ENCODE measurements at places on chromosomes 3 and 15.

DNA sequence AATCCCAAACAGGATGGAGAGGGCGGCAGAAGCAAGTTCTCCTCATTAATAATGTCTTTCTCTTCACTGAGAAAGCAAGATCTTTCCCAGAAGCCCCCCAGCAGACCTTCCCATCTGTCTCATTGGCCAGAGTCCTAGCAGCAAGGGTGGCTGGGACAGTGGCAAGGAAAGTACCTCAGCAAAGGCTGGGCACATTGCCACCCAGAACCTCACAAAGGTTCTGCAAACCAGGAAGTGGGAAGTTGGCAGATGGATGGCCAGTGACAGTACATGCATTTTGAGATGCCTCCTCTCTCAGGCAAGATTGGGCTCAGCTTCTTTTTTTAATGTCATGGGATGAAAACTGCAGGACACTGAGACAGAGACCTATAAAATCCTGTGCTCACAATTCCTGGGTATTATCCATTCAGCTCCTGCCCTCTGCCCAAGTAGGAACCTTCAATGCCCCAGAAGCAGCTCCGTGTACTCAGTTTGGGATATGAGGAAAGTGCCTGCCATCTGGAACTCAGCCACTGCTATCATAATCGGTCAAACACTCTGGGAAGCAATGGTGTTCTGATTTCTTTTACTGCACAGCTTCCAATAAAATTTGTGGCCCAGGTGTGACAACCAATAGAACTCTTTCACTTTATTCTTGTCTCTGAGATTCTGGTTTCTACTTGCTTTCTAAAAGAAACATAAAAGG lies 25.5 kb downstream of the DPH3 start:
- no peak for DNase-seq

- no peak for DNase-seq
These were observed 8.8 kb upstream of the LCTL start for GRCh38 chr15:66574596-66574950.

DNA sequence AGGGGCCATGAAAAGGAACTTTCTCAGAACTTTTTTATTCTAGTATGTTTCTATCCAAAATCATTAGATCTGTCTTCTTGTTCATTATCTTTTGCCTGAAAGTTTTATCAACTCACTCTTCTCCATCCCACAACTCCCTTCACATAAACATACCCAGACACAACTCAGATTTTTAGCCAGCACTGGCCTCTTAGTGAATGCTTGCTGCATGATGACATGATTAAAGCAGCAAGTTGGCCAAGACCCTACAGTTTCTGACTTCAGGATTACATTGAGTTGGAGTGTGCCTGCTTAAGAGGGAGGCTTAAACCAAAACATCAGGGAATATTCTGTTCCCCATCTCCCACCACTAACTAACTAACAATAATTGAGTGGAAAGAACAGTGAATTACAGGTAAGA lies 38.1 kb downstream of the PLSCR2 start:
- DNase-seq: peak; percentile 72

GRCh38 chr3:167739190-167739810 lies 3.8 kb downstream of the SERPINI1 start:
- no peak for DNase-seq

- DNase-seq: no peak
These were observed 23.2 kb downstream of the ATXN7 start for GRCh38 chr3:63886858-63887257.

GRCh38 chr3:76349715-76350480 lies 564.5 kb upstream of the ZNF717 start:
- no peak for DNase-seq

DNA sequence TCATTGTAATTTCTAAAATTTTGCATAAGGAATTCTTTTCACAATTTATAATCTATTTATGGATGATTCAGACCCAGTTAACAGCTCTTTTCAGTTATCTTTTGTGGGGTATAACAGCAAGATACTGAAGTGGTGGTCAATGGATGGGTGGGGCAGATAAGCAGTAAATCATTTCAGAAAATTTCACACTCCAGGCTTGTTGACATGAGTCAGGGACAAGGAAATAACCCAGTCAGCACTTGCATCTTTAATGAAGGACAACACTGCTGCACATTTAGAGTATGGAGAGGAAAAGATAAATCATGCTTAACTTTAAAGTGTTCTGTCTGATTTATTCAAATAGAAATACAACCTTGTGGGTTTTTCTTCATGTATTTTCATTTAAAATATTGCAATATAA lies 181.6 kb downstream of the ROBO1 start:
- no peak for DNase-seq

GRCh38 chr3:84893211-84893610 lies 65.6 kb upstream of the CADM2 start:
- no peak for DNase-seq

GRCh38 chr15:52481915-52482314 lies 46.8 kb downstream of the MYO5A start:
- peak; percentile 84 for DNase-seq

DNA sequence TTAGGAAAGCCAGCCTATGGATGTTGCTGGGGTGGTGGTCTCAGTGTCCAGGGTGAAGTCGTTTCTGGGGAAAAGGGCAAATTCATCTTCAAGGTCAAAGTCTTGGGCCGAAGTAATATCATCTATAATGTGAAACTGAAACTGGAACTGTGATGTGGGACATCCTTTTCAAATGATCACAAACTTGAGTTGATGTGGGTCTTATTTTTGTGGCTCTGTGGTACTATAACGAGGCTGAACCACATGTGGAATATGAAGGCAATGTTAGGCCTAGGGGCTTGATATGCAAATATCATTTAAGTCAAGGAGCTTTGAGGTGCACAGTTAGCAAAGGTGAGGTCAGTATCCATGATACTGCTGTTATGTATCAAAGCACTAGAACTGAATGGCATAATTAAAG lies 1.5 kb upstream of the CD200R1L start:
- DNase-seq: no peak

GRCh38 chr3:1495466-1495865 lies 402.6 kb downstream of the CNTN6 start:
- DNase-seq: no peak

- no peak for DNase-seq
These were observed 35.6 kb upstream of the SLC6A1 start for GRCh38 chr3:10956986-10957385.

GRCh38 chr3:116512931-116513330 lies 67.6 kb upstream of the LSAMP start:
- DNase-seq: no peak

GRCh38 chr3:24323272-24323671 lies 171.4 kb downstream of the THRB start:
- DNase-seq: no peak

GRCh38 chr3:179451265-179452175 lies at the start of gene GNB4:
Gene GNB4, minus strand, starts transcription at chr3:179451470. Its CDS starts 25,270 bp downstream, at chr3:179426200.
- peak; percentile 82 for DNase-seq

DNA sequence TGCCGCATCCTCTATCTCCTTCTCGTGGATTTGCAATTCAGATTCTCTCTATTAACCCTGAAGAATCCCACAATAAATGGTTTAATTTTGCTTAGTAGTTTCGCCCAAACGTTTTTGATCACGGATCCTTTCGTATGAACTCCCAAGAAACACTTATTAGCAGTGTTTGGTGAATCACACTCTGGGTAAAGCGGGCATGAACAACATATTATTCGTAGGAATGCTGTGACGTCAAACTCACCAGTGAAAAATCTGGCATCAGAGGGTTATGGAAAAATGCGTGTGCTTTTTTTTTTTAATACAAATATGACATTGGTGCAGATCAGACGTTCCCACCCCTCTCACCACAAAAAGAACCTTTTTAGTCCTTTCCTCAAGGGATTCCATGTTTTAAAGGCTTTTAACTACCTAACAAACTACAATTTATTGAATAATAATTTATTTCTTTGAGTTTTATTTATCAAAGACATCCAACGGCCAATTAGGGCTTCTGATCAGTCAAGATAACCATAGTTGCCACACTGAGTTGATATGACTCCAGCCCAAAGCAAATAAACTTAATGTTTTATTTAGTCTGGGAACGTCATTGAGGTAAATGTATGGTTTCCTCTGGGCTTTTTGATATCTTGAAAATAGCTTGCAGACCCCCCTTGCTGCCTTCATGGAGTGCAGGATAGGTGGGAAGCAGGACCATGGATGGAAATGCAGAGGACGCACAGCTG lies 45.5 kb upstream of the CGNL1 start:
- peak; percentile 58 for DNase-seq

GRCh38 chr15:84736375-84736774 lies 12.0 kb upstream of the ZNF592 start:
- DNase-seq: no peak

DNA sequence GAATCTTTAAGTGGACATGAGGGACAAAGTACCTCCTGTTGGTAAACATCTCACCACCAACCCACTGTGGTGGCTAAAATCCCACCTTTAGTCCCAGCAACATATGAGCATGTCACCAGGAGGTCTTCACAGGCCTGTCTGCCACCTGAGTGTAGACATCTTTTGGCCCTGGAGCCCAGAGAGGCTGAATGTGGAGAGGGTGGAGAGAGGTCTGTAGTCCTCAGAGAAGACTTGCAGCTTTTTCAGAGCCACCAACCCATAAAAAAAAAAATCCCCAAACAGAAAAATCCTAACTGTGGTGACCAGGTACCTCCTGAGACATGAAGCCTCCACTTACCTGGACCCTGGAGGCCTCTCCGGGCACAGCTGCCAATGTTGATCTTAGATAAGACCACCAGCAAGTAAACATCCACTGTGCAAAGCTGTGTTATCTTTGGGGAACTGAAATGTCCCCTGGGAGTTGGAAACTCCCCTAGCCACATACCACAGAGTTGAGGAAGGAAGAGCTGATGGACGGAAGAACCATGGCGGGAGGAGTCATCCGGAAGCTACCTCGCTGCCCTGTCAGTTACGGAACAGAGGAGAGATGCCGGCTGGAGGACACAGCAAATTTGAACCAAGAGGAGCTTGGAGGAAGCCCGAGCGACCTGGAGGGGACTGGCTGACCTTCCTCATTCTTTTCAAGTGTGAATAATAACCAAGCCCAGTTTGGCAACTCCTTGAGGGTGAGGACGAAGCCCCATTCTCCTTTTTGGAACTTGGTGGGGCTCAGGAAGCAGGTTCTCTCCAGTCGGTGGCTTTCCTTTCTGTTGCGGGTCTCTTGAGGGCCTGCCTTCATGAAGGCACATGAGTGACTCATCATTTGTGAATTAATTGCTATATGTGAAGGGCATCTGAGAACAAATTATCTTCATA lies at the start of gene GHRL:
Gene GHRL, minus strand, starts transcription at position 443 of the 915 bp plus-strand sequence. CDS start 2,767 bp downstream, outside the sequence.
- DNase-seq: no peak

DNA sequence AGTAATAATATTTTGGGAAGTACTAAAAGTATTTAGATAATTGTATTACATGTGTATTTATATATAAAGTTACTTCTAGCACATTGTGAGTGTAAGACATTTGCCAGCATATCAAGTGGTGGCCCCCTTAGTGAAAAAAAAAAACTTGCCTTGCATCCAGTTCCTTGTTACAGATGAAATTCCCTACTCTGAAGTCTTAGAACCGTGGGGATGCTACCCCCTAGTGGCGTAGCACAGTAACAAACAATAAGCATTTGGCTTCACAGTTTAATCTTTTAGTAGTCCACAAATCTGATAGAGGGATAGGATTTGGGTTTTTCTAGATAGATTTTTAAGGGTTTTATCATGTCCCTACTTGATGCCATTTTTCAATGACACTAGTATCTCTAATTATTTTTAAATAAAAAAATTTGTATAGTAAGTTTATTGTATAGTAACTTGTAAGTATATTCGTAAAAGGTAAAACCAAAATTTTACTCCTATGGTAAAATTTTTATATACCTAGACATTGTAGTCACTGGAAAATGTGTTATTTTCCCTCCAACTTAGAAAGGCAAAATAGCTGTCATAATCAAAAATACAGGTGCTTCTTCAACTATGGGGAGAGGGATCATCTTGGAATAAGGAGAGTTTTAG lies 14.3 kb downstream of the SMC4 start:
- DNase-seq: peak; percentile 84

DNA sequence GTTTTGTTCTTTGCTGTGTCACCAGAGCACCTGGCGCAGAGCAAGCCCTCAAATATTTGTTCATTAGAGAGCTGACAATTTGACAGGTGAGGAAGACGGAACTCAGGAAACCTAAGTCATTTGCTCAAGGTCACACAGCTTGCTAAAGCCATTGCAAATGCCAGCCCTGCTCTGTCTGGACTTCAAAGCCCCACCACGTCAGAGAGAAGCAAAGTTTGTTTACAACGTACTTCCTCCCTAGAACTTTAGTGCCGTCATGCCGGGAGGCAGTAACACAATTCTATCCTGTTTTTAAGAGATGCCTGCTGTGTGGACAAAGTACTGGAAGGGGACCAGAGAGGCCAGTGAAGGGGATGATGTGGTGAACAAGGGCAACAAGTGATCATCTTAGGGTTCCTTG lies 216.6 kb upstream of the PRICKLE2 start:
- peak; percentile 72 for DNase-seq

DNA sequence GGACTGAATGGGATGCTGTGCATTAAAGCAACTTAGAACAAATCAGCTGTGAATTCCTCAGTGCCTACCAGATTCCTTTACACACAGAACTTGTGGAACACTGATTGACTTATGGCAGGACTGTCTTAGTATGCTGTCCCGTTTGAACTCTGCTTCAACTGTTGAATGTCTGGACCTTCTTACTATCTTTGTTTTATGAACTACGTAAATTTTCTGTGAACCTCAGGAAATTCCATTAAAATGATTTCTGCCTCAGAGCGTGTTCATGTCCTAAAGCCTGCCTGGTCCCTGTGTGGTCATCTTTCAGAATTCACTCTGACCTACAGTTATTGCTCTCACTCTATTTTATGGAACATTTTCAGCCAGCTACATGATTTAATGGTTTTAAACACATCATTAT lies 29.4 kb upstream of the FBN1 start:
- peak; percentile 65 for DNase-seq

DNA sequence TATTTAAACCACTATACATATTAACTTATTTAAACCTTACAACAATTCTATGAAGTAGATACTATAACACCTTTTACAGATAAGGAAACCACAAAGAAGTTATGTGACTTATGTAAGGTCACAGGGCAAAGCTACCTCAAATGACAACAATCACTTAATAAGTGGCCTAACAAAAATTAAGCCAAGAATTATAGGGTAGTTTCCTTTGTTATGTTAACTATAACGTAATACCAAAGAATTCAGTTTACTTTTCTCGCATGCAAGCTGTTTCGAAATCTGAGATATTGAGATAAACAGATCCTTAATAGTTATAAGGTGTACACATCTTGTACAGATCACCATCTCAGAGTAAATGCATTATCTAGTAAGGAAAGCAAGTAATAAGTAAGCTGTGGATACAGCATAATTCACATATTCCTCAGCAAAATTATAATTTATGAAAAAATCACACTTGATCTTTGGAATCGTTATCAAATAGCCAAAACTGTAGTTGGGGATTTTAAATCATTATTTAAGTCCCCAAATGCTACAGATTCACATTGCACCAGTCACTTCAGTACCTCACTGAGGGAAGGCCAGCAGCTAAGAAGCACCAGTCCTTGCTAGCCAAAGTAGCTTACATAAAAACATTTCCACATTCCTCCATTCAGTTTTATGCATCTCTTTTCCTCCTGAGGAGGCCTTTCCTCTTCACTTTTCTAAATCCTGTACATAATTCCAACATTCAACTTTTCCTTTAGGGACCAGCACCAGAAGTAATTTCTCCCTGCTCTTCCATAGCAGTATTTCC lies 226.8 kb downstream of the TBC1D5 start:
- peak; percentile 62 for DNase-seq
